ENCODE measurements at places on chromosomes 3 and 15.

- DNase-seq: no peak
Measured at GRCh38 chr3:128151758-128152274, 1.5 kb upstream of the EEFSEC start.

GRCh38 chr3:9441501-9442221 is 44.2 kb downstream of the SETD5 start:
- DNase-seq: no peak

GRCh38 chr15:42728560-42728959 is 8.4 kb downstream of the CDAN1 start:
- DNase-seq: no peak

DNA sequence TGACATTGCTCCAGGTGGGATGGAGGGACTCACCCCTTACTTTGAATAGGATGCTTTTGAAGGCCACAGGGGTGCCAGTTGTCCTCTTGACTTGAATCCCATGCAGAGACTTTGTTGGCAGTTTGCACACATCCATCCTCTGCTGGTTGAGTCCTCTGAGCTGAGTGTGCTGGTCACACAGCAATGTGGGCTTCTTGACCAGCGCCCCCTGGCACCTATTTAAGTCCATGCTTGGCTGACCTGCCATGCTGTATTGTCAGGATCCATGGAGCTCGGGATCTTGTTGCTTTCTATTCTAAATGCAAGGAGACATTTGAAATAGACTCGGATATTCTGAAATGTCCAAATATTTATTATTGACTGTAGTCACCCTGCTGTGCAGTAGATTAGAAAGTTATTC is 19.8 kb downstream of the RAB7A start:
- no peak for DNase-seq

GRCh38 chr3:14238356-14238755 is 59.7 kb downstream of the LSM3 start:
- DNase-seq: no peak

GRCh38 chr3:121980450-121980796 is 41.6 kb downstream of the ILDR1 start:
- no peak for DNase-seq

GRCh38 chr15:90889736-90890456 is 5.6 kb downstream of the FES start:
- DNase-seq: no peak

GRCh38 chr3:132573797-132574211 is 23.3 kb upstream of the ACKR4 start:
- DNase-seq: no peak

DNA sequence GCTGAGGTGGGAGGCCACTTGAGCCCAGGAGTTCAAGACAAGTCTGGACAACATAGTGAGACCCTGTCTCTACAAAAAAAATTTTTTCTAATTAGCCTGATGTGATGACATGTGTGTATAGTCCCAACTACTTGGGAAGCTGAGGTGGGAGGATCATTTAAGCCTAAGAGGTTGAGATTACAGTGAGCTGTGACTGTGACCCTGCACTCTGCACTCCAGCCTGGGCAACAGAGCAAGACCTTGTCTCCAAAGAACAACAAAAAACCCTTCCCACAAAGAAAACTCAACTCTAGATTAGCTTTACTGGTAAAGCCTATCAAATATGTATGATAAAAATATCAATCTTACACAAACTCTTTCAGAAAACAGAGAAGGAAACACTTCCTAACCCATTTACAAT is 68.5 kb downstream of the ZNF148 start:
- no peak for DNase-seq

GRCh38 chr15:99303907-99304306 is 52.6 kb downstream of the LRRC28 start:
- no peak for DNase-seq

All from suppressor macrophage treated with lipopolysaccharide for 4 hours (primary cell).